ENCODE measurements at places on chromosomes 12 and 14.

DNA sequence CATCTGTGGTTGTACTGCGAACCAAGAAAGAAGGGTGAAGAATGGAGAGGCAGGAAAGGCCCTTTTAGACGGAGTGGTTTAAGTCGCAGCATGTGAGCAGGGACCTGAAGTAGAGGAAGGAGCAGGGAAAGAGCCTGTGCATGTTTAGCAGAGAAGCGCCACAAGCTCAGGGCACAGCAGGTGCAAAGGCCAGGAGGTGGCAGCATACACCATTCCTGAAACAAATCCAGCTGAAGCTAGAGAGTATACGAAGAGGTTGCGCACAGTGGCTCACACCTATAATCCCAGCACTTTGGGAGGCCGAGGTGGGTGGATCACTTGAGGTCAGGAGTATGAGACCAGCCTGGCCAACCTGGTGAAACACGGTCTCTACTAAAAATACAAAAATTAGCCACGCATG lies 49.9 kb downstream of the HELB start:
- no peak for DNase-seq

GRCh38 chr12:47776471-47777143 lies 3.6 kb downstream of the SLC48A1 start:
- no peak for DNase-seq

DNA sequence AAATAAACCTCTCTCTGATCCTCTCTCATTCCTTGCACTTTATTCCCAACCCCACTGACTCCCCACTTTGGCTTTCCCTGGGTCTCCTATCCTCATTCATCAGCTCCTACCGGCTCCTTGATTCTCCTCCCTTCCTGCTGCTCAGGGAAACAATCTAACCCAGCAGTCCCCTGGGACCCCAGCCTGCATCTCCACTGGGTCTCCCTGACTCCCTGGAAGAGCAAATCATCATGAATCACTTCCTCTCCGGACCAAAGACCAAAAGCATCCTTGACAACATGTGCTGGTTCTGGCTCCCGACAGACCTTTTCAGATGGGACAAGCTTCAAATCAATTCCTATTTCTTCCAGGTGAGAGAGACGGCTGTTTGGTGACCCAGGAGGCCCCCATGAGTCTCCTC lies 76.6 kb downstream of the HSPB8 start:
- no peak for DNase-seq

DNA sequence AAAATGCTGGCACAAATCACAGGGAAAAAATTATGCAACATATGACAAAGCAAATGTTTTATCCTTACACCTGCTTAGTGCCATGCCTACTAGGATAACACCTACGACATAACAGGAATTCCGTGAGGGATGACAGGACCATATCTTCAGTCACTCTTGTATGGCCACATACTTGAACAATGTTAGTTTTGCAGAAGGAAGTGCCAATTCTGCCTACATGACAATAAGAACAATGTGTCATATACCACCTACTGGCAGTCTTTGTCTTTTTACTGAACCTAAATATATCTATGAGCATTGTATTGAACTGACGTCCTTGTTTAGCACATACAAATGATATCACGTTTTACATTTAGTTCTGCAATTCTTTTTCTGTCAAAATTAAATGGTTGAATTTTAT lies 234.0 kb downstream of the ADAMTS20 start:
- no peak for DNase-seq

GRCh38 chr14:92578511-92578910 lies 64.9 kb downstream of the RIN3 start:
- DNase-seq: no peak

GRCh38 chr12:121038861-121039668 lies at the start of gene OASL:
TSS of gene OASL (minus strand) at chr12:121039246. CDS start at chr12:121038971, 275 bp downstream.
- no peak for DNase-seq

- DNase-seq: no peak
Observed at GRCh38 chr14:105588236-105588860, 62.0 kb downstream of the TMEM121 start.

- no peak for DNase-seq
Observed at GRCh38 chr12:109291521-109292341, 17.4 kb downstream of the FOXN4 start.

GRCh38 chr14:77541905-77542304 lies 43.3 kb upstream of the ISM2 start:
- no peak for DNase-seq

GRCh38 chr12:104334581-104334980 lies 31.0 kb downstream of the EID3 start:
- DNase-seq: no peak

DNA sequence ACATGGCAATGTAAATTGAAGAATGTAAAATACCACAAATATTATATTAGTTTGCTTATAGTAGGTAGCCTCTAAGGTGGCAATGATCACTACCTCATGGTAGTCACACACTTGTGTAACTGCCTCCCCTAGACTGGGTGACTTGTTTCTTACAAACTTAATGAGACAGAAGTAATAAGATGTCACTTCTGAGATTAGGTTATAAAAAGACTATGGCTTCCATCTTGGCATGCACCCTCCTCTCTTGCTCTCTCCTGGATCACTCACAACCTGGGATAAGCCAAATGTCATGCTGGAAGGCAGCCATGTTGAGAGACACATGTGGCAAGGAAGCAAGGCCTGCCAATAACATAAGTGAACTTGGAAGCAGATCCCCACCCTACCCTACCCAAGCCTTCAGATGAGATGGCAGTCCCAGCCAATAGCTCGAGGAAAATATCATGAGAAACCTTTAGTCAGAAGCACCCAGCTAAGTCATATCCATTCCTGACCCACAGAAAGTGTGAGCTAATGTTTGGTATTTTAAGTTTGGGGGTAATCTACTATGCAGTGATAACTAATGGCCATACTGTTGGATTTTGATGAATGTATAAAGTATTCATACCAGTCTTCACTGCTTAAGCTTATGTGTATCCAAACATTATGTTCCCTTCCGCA lies 43.3 kb downstream of the PPP1R12A start:
- DNase-seq: no peak

DNA sequence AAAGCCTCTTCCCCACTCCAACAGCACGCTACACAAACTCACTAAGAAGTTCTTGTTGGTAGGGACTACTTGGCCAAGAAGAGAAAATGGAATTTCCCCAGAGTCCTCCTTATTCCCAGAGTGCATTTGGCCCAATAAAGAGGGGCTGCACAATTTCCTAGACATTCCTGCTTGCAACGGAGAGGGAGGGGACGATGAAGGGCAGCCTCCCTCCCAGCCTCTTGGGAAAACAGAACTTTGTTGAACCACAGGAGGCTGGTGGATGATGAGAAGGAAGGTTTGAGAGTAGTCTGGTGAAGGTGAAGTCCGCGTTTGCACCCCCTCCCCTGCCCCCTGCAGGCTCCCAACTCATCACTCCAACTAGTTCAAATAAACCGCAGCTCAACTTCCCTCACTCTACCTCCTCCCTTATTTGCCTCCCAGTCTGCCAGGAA lies 19.1 kb upstream of the TBX3 start:
- no peak for DNase-seq

DNA sequence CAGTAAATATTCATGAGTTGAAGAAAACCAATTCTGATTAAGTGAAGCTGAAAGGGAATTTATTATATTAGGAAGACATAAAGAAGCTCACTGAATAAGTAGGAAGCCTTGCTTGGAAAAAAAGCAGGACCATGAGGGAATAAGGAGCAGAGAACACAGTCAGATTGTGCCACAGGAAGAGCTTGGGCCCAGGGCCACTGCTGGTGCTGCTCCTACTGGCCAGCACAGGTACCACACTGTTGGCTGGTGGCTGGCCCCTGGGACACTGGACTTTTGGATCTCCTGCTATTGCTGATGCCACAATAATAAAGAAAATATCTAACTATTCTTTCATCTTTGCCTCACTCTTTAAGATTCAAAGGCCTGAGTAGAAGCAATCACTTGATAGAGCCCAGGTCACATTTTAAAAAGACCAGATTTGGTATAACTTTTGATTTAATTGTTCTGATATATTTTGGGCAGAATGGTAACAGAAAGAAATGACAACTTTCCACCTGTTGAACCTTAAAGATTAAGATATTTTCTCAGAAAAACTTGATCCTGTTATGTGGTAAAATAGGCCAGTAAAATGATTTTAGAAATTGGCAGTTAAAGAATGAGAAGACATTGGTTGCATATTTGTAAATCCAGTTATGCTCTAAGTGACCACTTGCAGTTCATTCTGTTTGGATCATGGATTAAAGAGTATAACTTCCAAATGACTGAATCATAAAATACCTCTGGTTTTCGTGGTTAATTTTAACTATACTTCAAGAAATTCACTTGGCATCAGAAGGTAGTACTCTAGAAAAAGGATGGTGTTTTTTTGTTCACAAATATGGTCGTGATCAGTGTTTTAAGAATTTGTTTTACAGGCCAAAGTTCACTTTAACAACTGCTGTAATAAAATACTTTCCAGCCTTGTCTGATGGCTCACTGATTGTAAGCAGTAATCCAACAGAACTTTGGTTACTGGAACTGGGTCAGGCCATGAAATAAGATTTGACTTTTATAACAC lies 68.3 kb downstream of the DERA start:
- DNase-seq: peak; percentile 84

GRCh38 chr12:113762155-113762881 lies 203.8 kb downstream of the RBM19 start:
- DNase-seq: no peak

DNA sequence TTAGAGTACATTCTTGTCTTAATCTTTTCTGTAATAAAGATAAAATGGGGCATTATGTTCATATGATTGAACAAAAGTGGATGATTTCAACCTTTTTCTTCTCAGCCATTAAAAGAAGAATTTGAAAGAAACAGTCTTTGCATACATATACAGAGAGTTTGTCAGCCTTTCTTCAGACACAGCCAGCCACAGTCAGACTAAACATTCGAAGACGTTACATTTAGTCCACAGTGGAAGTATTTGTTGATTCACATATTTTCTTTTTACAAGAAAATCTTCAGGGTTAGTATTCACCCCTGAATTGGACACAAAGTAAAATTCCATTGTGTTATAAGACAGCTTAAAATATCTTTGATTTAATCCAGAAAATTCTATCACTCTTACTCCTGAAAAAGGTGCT lies 36.2 kb downstream of the ETV6 start:
- no peak for DNase-seq

DNA sequence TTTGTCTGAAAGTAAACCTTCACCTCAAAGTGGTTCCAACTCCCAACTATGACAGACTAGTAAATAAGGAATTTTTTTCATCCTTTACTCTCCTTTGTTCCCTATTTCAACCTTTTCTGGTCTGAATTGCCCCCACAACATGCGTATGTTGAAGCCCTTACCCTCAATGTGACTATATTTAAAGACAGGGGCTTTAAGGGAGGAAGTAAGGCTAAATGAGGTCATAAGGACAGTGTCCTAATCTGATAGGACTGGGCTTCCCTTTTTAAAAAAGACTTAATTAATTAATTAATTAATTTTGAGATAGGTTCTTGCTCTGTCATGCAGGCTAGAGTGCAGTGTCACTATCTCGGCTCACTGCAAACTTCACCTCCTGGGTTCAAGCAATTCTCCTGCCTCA lies 86.3 kb downstream of the VCPKMT start:
- DNase-seq: no peak

DNA sequence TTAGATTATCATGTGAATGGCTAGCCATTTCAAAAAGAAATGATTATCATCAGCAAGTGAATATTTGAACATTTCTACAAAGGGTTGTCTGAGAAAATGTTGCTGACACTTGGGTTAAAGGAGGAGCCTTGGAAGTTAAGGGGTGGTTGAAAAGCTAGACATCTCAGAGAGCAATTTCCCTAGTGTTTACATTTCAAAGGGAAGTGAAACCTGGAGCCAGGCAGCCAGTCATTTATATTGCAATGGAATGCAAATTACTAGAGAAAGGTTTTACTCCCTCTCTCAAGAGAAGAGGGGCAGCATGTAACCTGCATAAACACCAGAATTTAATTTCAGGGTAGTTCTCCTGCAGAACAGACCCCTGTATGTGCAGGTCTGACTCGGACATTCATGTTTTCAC lies 279.0 kb downstream of the SLC16A7 start:
- no peak for DNase-seq

GRCh38 chr14:20742132-20742531 lies 3.6 kb upstream of the EDDM3A start:
- no peak for DNase-seq
